Muscle of leg (tissue), 16 donors: ENCODE measurements at places on chromosomes 1 and 21. TPM values are rescaled to one million over a fixed set of nuclear protein-coding genes. Genes with fewer than 3 reads are reported as not detected.

DNA sequence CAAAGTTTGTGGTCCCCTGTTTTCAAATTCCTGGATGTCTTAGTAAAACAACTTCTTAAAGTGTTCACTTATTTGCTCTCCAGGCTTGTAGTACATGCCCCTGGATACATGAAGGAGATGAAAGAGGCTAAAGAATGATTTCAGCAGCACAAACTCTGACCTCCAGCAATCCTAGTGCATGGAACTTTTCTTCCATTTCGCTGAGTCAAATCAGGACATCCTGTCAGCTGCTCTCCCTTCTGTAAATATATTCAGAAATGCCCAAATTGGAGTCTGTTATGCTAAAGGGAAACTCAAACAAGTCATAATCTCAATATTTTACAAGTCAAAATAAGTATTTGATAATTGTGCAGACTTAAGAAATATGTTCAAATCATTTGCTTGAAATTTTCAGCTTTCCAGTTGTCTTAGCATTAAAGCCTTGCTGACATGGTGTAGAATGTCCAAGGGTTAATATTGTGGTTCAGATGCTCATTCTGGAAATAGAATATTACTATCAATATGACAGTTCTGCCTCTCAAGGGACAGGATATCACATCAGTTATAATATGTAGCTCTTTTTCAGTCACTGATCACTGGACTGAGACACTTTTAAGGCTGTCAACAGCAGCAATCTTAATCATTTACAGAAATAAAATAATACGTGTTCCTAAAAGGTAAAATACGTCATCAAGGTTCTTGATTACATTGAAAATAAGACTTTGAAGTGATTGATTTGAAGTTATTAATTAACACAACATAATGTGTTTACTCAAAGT is 1157.3 kb downstream of the PLA2G4A start:
- peak; percentile 5 for DNase-seq

DNA sequence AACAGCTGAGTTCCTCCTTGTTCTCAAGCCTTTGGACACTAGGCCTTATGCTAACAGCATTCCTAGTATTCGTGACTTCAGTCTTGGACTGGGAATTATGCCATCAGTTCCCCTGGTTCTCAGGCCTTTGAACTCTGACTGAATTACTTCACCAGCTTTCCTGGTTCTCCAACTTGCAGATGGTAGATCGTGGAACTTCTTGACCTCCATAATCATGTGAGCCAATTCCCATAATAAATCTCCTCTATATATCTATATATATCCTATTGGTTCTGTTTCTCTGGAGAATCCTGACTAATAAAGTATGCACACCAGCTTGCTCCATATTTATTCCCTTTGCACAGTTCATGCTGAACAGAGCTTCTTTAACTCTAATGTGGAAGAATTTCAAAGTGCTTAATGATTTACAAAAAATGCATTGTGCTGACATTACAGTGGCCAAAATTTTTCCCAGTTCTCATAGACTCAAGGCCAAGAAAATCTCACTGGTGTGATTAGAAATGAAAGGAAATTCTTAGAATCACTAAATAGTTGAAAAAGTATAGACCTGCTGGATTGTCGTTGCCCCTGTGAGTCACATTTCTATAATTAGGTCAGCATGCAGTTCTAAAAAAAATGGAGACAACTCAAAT is 462.9 kb upstream of the ADAMTS5 start:
- DNase-seq: peak; percentile 90

DNA sequence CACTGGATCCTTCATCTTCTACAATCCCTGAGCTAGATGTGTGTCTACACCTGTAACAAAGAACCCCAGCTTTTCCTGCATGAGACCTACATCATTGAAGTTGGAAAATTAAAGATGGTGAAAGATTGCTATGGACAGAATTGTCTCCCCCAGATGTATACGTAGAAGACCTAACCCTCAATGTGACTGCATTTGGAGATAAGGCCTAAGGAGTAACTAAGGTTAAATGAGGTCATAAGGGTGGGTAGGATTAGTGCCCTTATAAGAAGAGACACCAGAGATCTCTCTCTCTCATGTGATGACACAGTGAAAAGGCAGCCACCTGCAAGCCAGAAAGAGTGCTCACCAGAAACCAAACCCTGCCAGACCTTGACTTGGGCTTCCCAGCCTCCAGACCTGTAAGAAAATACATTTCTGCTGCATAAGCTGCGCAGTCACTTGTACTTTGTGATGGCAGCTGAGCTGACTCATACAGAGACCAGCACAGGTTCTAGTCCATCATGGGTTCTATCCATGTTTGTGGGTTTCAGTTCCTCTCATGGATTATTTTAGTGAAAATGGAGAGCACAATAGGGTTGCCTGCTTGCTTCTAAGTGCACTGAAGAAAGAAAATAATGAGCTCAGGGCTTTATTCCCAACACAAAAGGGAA is 180.8 kb downstream of the TPR start:
- no peak for DNase-seq

- DNase-seq: no peak
Observed at GRCh38 chr1:43969416-43969745, 429 bp upstream of the DPH2 start.

DNA sequence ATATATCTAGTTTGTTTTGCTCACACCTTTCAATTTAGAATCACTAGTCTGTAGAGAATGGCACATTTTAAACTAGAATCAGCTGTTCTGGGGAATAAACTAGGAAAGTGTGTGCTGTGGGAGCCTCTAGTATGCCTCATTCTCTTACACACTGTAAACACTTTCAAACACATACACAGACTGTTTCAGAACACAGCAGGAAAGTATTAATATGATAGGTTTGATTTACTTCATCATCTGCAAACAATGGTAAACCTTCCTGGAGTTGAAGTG is 67.1 kb upstream of the ABCG1 start:
- no peak for DNase-seq

GRCh38 chr1:222618880-222619596 is 1.1 kb downstream of the MIA3 start:
- DNase-seq: peak; percentile 40

DNA sequence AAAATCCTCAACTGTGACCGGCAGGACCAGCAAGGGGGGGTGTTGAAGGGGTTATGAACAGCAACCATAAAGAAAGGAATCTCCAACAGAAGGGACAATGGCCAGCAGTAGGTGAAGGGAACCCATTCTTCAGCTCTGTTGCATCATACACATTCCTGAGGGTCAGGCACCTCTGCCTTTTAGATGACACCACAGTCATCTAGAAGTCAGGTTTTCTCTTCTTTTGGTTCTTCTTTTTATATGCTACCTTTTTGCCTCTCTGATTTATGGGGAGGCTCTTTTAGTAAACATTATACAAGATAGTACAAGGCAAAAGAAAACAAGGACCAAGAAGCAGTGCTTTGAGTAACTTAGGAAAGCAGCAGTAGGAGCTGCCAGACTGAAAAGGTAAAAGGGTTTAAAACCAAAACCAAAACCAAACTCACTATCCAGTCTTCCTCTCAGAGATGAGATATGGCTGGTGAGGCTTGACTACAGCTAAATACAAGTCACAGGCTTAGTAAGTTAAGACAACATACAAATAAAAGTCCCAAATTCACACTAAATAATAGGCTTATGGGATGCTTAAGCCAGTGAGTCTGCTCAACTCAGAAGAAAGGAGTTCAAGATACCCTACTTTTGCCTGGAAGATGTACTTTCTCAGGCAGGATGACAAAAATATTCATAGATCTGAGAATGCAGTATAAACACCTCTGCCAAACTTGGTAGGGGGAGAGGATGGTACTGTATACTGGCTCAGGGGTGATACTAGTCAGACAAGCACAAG is 4.1 kb downstream of the TEX38 start:
- DNase-seq: no peak

DNA sequence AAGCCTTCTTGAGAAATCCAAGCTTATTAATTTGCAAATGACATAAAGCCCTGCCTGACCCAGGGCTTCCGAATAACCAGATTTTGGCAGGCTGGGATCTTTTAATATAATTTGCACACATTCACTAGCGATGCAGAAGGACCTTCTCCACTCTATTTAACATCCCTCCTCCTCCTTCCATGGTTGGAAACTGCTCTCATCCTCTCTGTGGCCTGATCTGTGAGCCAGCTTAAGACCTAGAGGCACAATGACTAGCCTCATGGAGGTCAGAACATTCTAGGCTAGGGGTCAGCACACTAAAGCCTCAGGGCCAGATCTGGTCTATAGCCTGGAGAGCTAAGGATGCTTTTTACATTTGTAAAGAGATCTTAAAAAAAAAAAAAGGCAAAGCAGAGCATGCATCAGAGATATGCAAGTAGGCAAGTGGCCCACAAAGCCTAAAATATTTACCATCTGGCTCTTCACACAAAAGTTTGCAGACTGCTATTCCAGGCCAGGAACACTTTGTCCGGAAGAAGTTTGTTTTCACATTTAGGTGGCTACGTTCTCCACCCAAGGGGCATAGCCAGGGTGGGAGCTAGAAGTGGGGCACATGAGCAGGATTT is 138.2 kb upstream of the HMGB4 start:
- peak; percentile 5 for DNase-seq

GRCh38 chr1:7975212-7975865 is 13.8 kb downstream of the PARK7 start:
- DNase-seq: peak; percentile 42

GRCh38 chr1:156368157-156368658 is 803 bp upstream of the RHBG start:
- DNase-seq: no peak

DNA sequence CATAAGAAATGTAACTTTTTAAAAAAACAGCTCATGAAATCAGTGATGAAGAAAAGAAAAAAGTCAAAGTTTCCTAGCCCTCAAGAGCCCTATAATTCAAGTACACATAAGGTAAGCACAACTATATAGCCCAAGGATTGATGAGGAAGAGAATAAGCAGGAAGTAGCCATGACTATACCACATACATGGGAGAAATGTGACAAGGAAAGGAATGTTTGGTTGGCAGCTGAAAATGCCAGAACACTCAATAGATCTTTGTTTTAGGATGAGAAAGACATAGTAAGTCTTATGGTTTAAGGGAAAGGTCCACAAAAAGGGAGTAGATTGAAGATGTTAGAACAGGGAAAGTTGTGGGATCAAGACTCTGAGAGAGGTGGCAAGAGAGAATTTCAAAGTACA is 5.7 kb downstream of the DOCK7 start:
- peak; percentile 7 for DNase-seq

GRCh38 chr1:44029260-44029910 is 1.9 kb downstream of the SLC6A9 start:
- DNase-seq: no peak

DNA sequence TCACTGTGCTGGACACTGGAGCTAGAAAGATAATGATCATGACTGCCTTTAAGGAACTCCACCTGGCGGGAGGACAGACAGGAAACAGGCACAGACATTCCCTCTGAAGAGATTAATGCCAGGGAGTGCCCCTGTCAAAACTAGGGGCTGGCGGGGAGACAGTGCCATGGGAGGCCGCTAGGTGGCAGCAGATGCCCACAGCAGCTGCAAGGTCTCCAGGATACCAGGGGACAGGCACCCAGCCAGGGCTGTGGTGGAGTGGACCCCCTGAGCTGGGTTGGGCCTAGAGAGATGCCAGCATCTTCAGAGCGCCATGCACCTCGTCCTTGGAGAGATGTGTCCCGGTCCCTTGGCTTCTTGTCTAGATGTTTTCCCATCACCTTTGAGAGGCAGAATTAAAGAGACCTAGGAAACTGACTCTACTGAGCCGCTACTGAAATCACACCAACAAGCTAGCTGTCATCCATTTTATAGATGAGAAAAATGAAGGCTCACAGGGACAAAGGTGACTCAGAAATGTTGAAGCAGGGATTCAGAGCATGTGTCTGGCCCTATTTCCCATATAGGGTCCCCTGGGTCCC is 3.6 kb downstream of the REN start:
- peak; percentile 74 for DNase-seq

GRCh38 chr1:39481289-39481688 is 10.1 kb upstream of the BMP8A start:
- DNase-seq: no peak

GRCh38 chr21:46012154-46012553 is 30.6 kb downstream of the COL6A1 start:
- DNase-seq: no peak

DNA sequence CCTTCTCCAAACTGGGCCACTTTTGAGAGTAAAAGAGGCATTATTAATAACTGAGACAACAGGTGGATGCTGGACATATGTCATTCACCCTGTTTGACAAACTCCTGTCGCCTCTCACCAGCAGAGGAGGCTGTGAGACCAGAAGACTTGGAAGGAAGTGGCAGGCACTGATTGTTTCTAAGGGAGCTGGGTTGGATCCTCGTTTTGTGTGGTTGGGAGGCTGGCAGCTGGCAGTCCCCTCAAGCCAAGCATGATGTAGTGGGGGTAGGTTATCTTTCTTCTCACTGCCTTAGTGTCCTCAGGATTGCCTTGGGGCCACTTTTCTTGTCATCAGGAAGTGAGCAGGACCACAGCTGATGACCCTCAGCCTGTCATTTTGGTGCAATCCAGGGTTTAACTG is 86.5 kb upstream of the KCNJ15 start:
- no peak for DNase-seq

DNA sequence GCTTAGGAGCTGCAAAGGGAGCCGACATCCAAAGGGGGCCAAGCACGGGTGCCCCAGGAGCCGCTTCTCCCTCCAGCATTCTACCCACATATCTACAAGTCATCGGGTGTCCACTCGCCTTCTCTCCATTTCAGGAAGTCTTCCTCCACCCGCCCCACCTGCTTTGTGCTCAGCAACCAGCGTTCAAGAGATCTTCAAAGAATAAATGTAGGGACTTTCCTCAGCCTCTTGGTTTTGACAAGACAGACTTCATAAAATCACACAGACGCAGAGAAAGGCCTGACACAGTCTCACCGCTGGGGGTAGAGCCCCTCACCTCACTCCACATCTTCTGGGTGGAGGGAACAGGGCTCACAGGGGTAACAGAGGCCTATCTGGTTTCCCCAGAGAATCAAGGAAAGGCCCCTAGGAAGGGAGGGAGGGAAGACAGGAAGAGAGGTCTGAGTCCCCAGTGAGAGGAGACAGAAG is 49.5 kb downstream of the SSBP3 start:
- no peak for DNase-seq

GRCh38 chr1:230907472-230908205 is 39.3 kb upstream of the C1orf198 start:
- no peak for DNase-seq

- DNase-seq: peak; percentile 65
Observed at GRCh38 chr1:31755197-31755611, 8.9 kb downstream of the ADGRB2 start.

- no peak for DNase-seq
Observed at GRCh38 chr1:41447995-41448770, 36.3 kb downstream of the EDN2 start.

- no peak for DNase-seq
Observed at GRCh38 chr1:215198021-215198420, 115.5 kb downstream of the KCNK2 start.

DNA sequence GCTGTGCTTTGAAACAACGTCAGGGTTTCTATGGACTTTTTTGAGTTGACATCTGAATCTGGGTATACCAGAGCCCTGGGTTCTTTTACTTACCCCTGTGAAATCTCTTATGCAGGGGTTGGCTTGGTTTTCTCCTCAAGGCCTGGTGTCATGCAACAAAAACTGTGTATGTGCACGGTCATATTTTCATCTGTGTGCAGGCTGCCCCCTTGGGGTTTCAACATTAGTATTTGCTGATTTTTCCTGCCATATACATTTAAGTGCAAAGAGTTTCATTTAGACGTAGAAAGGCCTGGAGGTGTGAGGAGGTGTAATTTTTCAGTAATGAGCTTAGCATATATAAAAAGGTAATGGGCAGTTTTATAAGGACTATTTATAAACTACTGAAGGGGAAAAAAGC is 22.0 kb upstream of the ZBTB18 start:
- DNase-seq: no peak

The IGFN1 gene
- 1.2 TPM for total RNA-seq

The CELA2B gene
- 2.7 TPM for total RNA-seq

The SERINC2 gene
- total RNA-seq: 4.0 TPM

The HCN3 gene
- total RNA-seq: 1.6 TPM

The UTS2 gene
- not detected for total RNA-seq

The TMIGD3 gene
- total RNA-seq: 0.22 TPM

The SPATA17 gene
- 3.0 TPM for total RNA-seq

The CACNA1S gene
- 26.1 TPM for total RNA-seq
